ENCODE measurements at places on chromosomes 3 and 15. TPM values are rescaled to one million over a fixed set of nuclear protein-coding genes. Genes with fewer than 3 reads are reported as not detected.

GRCh38 chr15:72169921-72170611 is 27.5 kb downstream of the GRAMD2A start:
- no peak for DNase-seq

GRCh38 chr3:152222327-152222726 is 46.4 kb upstream of the MBNL1 start:
- DNase-seq: no peak

The PAQR5 gene
- 0.29 TPM for total RNA-seq

DNA sequence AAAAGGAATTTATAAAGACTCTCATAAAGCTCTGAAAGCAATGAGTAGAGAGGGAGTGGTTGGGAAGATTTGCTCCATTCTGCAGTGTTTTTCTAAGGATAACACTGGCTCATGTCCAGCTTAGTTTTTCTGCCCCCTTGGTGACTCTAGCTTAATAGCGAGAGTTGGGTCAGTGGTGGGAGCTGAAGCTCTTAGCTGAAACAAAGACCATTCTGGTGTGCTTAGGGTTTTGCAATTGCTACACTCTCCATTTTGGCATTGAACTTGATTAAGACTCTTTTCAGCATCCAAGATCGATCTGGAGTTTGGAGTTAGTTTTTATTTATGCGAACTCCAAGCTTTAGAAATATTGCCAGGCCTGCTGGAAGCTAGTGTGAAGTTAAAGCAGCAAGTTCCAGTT is 98.0 kb downstream of the ATG7 start:
- DNase-seq: no peak

The SENP7 gene
- total RNA-seq: 20.0 TPM

GRCh38 chr3:177199206-177199760 is 2.0 kb upstream of the TBL1XR1 start:
- no peak for DNase-seq

DNA sequence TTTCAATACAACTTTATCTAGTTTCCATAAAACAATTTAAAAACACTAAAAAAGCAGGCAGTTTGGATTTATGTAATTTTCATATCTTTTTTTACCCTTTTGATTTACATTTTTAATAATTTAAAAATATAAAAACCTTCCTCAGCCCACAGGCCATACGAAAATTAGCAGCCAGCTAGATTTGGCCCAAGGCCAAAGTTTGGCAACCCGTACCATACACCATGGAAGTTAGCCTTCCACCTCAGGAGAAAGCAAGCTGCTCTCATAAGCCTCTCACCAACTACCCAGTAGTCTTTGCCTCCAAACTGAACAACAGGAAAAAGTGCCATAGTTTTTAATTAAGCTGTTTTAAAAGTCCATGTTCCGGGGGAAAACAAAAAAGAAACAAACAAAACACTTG is 107.3 kb upstream of the TRIM42 start:
- no peak for DNase-seq

The ZNF385D gene
- total RNA-seq: 32.7 TPM

GRCh38 chr3:62361261-62361660 is 12.1 kb downstream of the FEZF2 start:
- DNase-seq: no peak

- no peak for DNase-seq
Observed at GRCh38 chr3:190345878-190346277, 23.6 kb upstream of the CLDN1 start.

DNA sequence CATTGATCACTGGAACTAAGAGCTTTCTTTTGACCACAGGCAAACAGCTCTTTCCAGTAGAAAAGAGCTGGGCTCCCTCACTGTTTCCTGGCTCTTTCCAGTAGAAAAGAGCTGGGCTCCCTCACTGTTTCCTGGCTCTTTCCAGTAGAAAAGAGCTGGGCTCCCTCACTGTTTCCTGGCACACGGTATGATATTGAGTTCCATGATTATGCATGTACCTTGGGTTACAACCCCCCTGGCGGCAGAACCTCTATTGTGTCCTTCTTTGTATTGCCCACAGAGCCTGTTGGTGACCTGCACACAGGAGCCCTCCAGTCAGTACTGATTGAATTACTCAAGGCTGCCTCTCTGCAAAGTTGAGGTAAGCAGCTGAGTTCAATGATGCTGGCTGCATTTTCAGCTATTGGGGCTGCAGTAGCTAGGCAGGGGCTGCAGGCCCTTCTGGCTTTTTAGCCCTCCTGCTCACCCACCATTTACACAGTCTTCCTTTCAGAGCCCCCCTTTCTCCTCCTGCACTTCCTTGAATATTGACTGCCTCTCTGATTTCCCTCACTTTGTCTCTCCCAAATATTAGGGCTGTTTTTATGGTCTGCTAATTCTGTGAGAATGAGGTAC is 10.2 kb downstream of the ACKR2 start:
- no peak for DNase-seq

GRCh38 chr15:99403597-99403996 is 152.3 kb downstream of the LRRC28 start:
- DNase-seq: no peak

- DNase-seq: no peak
Observed at GRCh38 chr3:188166441-188166840, 12.5 kb downstream of the LPP start.

GRCh38 chr3:16496408-16497222 is 16.9 kb downstream of the RFTN1 start:
- no peak for DNase-seq

DNA sequence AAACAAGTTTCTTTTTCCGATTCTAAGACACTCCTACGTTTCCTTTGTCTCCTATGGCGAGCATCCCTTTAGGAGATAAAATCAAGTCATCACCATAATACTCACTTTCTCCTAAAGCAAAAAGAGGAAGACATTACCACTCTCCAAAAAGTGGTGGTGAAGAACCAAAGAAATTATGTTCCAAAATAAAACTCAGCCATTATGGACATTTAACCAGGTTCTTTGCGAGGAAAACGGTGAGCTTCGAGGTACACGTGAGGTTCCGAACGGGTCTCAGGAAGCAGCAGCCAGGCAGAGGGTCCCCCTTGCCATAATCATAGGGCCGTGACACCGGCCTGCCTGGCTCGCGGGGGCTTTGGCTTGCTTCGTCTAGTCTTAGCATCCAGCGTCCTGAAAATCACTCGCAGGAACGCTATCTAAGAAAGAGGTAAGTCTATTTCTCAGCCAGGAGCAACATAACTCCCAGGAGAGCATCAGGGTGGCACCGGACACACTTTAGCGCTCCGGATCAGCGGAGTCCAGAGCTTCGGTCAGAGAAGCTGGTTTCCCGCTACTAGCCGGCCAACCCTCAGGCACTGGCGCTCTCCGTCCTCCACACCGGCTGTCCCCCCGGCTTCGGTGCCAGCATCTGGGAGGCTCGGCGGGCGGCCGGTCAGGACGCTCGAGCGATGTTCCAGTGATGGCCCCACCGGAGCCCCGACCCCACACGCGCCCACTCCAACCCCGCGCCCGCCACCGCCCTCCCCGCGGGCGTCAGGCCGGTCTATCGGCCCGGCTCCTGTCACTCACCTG is 581 bp downstream of the IP6K1 start:
- no peak for DNase-seq

GRCh38 chr3:8635631-8636030 is 9.0 kb downstream of the SSUH2 start:
- no peak for DNase-seq

DNA sequence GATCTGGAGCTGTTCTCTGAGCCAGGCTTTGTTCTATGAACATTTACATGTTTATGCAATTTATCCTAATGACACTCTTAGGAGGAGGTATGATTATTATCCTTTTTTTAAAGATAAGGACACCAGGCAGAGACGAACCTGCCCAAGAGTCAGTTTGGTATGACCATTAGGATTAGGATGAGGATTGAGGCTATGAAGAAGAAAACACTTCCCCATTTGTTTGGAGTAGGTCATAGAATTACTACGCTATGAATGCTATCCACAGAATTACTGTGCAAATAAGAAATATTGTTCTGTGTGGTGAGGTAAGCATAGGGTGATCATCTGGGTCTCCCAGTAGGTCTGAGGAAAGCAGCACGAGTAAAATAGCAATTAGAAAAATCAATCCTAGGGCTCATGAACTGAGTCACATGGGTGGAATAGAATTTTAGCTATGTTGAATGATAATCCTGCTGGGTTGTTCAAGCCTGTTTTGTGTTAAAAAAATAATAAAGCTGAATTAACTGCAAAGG is 23.9 kb downstream of the EIF4E3 start:
- no peak for DNase-seq

- no peak for DNase-seq
Observed at GRCh38 chr3:10548992-10549391, 43.6 kb upstream of the ATP2B2 start.

The OIP5 gene
- 0.56 TPM for total RNA-seq

The SCN11A gene
- 0.29 TPM for total RNA-seq

Data from posterior vena cava (tissue), 2 donors.